ENCODE measurements at places on chromosomes 6 and 20. TPM values are rescaled to one million over a fixed set of nuclear protein-coding genes. Genes with fewer than 3 reads are reported as not detected.

- peak; percentile 47 for DNase-seq
Measured at GRCh38 chr6:44431118-44431725, 43.7 kb downstream of the CDC5L start.

DNA sequence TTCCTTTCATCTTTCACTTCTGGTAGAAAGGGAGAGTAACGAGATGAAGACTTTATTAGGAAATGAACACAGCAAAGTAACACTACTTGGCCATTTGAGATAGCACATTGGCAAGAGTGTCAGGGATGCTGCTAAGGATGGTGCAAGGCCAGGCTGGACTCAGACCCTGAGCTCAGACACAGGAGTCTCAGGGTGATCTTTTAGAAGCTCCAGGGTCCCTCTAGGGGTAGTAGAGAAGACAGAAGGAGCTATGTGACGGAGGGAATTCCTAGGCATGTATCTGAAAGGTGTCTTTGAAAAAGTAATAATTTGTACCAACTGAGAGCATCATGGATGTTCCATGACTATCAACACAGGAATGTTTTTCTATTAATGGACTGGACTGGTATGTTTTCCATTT, 436.5 kb downstream of the DHX35 start:
- DNase-seq, result no peak

- no peak for DNase-seq
Measured at GRCh38 chr6:29834564-29835436, 7.2 kb downstream of the HLA-G start.

GRCh38 chr6:17666646-17667045, 40.1 kb downstream of the NUP153 start:
- no peak for DNase-seq

GRCh38 chr6:24357336-24358218, at the start of gene DCDC2:
TSS of gene DCDC2 (minus strand) at chr6:24358059. CDS start at chr6:24357750, 309 bp downstream.
- no peak for DNase-seq

- no peak for DNase-seq
Measured at GRCh38 chr20:48743807-48744206, 84.0 kb downstream of the PREX1 start.

DNA sequence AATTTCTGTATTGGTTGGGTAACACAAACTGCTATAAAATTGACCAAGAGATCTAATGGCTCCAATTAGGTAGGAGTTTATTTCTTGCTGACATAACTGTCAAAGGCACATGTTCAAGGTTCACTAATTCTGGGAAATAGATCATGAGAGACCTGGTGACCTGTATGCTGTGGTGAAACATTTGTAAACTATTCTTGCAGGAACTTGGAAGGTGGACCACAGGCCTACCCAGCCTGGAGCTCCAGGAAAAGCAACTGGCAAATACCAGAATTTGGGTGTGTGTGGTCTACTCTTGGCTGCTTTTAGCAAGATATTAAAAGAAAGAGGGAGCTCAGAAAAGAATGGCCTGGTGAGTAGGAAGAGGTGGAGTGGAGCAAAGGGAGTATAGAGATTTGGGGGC, 184.6 kb downstream of the QKI start:
- DNase-seq, result no peak

- peak; percentile 71 for DNase-seq
Measured at GRCh38 chr6:6006428-6007365, at the start of gene NRN1. TSS of gene NRN1 (minus strand) at chr6:6006925. CDS start at chr6:6006749, 176 bp downstream.

GRCh38 chr6:56905378-56905777, 49.5 kb upstream of the BEND6 start:
- DNase-seq, result no peak

DNA sequence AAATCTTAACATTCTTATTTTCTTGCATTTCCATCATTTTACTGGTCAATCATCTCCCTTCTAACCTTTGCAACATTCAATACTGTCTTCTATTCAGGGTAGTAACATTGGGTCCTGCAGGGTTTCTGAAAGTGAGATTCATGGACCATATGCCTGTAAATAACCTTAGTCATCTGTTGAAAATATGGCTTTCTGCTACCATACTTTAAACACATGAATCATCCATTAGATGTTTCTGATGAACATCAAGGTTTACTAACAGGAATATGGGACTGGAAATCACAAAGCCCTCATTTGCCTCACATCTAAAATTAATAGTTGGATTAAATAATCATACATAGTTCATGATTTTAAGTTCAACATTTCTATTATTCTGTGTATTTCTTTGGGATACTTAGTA, 475.9 kb upstream of the MARCKS start:
- DNase-seq, result no peak

- no peak for DNase-seq
Measured at GRCh38 chr6:166078294-166078693, 89.4 kb downstream of the TBXT start.

DNA sequence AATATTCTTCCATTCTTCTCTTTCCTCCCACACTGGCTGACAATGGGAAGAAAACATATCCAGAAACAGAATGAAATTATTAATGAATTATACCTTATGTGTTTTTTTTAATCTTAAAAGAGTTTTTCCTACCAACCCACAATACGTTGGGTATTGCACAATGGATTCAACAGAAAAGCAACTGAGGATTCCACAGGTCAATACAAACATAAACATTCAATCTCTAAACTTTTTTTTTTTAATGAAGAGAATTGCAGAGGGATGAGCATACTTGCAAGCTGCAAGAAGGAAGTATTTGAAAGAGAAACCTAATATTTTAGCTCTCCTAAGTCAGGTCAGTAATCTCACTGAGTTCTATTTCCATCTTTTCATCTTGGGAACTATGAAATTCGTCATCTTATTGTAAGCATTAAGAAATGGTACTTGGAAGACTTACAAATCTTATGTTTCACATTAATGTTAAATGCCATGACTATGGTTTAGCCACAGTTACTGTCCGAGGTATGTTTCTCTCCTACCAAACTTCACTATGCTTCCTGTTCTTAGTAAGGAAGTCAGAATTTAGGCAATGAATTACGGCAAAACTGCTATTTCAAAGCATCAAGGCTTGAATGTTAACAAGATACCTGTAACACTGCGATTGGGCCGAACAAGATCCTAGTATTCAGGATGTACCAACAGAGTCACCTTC, 100.8 kb downstream of the HIVEP2 start:
- DNase-seq, result no peak

DNA sequence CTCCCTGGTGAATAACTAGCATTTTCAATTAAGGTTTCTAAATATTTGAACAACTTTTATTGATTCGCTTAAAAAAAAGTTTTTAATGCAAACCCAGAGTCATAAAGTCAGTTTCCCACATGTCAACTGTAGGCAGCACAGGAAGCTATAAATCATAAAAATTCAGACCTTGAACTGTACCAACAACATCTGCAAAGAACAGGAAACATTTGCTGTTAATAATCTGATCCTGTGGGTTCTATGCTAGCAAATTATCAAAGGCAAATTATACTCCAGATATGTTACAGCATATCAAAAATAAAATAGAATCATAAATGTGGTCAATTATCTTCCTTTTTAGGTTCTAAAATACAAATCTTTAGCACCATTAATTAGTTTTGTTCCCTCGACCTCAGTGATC, 16.6 kb upstream of the MAP7 start:
- no peak for DNase-seq

- no peak for DNase-seq
Measured at GRCh38 chr6:11094941-11095340, 1.3 kb downstream of the SMIM13 start.

DNA sequence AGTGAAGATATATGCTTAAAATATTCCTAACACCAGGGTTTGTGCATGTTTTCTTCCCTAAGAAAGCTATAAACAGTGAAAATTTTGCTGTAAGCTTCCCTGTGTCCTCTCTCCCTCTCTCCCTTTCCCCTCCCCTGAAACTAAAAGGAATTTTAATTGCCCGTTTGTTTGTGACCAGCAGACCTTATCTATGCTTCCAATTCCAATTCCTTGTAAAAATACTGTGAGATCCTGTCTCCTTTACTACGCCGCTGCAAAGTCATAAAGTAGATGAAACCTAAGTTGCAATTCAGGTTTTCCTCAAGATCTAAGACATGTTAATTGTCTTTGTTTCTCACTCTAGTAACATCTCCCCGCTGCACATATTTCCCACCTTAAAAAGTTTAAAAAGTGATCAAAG, 82.3 kb downstream of the DNAH8 start:
- no peak for DNase-seq

GRCh38 chr6:144320741-144321140, 35.6 kb downstream of the UTRN start:
- no peak for DNase-seq

- no peak for DNase-seq
Measured at GRCh38 chr20:35506872-35507638, 22.4 kb downstream of the C20orf173 start.

DNA sequence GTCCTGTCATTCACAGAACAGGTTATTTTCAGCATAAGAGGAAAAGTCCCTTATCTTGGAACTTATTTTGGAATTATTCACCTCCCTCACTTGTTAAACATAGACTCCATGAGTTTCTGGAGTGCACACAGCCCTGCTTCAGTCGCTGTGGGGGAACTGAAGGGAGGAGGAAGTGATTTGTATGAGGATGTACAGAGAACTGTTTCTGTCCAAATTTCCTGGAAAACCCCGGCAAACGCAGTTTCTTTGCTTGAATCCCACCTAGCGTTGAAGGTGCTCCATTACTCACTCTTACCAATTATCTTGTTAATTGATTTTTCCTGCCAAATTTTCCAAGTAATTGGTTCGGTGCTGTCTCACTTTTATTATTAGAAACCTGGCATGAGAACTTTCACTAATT, 78.0 kb upstream of the AGPAT4 start:
- DNase-seq, result no peak

GRCh38 chr20:10504608-10504993, 69.5 kb downstream of the SLX4IP start:
- DNase-seq, result peak; percentile 58

GRCh38 chr6:53768636-53769035, 26.2 kb upstream of the LRRC1 start:
- no peak for DNase-seq

DNA sequence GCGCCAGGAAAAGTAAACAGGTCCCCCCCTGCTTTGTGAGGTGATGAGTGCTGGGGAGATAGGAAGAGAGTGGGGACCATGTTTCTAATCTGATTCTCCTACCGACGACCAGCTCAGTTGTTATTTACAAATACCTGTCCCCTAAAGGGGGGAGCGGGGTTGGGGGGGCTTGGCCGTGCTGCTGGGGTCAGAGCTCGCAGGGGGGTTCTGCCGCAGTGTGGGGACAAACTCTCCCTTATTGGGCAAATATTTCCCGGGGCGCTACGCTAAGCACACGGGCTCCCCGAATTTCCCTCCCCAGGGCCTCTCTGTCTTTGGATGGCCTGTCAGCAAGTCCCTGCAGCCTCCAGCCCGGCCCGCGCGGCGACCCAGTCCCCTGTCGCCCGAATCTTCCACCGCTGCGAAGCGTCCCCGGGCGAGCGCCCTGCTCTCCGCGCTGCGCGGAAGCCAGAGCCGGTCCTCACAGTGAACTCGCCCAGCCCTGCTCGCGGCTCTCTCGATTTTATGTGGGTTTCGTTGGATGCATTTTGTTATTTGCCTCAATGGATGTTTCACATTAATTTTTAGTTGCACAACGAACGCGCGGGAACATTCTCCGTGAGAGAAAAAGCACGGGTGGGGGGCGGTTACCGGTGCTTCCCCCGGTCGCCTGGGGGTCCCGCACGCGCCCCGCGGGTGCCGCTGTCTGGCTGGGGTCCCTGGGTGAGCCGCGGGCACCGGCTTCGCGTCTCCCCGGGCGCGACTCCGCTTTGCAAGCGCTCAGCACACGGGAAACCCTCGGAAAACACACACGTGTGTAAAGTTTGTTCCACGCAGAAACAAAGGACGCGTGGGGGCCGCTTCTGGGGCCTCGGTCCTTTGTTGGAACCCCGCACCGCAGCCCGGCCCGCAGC, 1.5 kb upstream of the STX16 start:
- no peak for DNase-seq

- DNase-seq, result no peak
Measured at GRCh38 chr6:75505424-75505823, 11.8 kb upstream of the FILIP1 start.

- DNase-seq, result no peak
Measured at GRCh38 chr6:121247386-121247785, 86.9 kb downstream of the TBC1D32 start.

- DNase-seq, result no peak
Measured at GRCh38 chr6:160103825-160104100, 17.9 kb upstream of the SLC22A1 start.

GRCh38 chr20:25464501-25465242, 57.2 kb downstream of the GINS1 start:
- peak; percentile 9 for DNase-seq

- DNase-seq, result no peak
Measured at GRCh38 chr6:15658181-15658744, 4.6 kb downstream of the DTNBP1 start.

GRCh38 chr20:38581013-38581412, at the start of gene ADIG:
TSS of gene ADIG (plus strand) at chr20:38581197. CDS start at chr20:38581251, 54 bp downstream.
- no peak for DNase-seq

DNA sequence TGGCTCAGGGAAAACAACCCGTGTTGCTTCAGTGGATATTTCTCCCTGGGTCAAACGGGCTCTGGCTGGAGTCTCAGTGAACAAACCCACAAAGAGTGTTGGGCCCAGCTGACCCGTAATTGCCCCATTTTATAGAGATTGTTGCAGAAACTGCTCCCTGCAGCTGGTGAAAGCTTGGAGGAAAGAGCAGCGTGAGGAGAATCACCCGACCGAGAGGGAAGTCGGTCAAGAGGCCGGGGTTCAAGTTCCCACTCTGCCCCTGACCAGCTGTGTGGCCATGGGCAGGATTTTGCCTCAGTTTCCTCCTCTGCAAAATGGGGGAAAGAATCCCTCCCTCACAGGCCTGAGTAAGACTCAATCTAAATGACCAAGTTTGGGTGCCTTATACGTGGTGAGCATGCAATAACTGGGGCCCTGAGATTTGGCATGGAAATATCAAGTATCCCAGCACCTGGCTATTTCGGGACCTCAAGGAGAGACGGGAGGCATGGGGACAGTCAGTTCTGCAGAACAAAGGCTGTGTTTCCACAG, 1.7 kb upstream of the TGM2 start:
- DNase-seq, result no peak

IL20RA gene
- 26.9 TPM for polyA plus RNA-seq

PGC gene
- not detected for polyA plus RNA-seq

RIN2 gene
- 29.8 TPM for polyA plus RNA-seq

LHFPL5 gene
- not detected for polyA plus RNA-seq

DEF6 gene
- polyA plus RNA-seq, result 4.4 TPM

INSM1 gene
- 0.31 TPM for polyA plus RNA-seq

PIGU gene
- polyA plus RNA-seq, result 20.6 TPM

TNXB gene
- polyA plus RNA-seq, result 100 TPM

CAGE1 gene
- not detected for polyA plus RNA-seq

IL17A gene
- not detected for polyA plus RNA-seq

NTSR1 gene
- 0.11 TPM for polyA plus RNA-seq

HLA-DRB1 gene
- polyA plus RNA-seq, result 9.6 TPM

MUC21 gene
- not detected for polyA plus RNA-seq

EDN3 gene
- polyA plus RNA-seq, result 30.9 TPM

TMC2 gene
- polyA plus RNA-seq, result not detected

DNAH8 gene
- polyA plus RNA-seq, result 4.6 TPM

SAMHD1 gene
- polyA plus RNA-seq, result 25.4 TPM

Data from muscle of arm (tissue), 14 donors.